ENCODE measurements at places on chromosomes 6 and 20.

DNA sequence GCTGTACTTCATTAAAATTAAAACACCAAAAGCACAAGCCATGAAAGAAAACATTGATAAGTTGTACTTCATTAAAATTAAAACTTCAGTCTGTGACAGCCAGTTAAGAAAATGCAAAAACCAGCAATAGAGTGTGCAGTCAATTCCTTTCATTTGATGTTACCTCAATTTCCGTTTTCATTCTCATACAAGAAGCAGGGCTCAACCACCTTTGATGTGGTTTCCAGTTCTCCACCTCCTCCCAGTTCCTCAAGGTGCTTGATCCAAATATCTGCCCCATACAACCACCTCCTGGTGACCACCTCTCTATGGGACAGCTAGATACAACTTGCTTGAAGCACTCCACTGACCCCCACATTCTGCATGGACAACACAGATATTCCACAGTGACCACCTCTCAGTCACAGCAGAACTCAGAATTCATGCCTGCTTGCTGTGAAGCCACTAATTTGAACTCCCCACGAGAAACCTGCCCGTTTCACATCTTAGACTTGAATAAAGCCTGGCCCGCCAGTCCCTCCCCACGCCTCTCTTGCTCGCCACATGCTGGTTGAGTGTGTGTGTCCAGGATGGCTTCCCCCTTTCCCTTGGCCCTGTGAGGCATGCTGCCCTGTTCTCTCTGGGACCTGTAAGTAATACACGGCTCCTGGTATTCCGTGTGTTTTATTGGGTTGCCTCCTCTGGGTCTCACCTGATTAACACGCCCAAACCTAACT lies 66.1 kb downstream of the FAM50B start:
- no peak for DNase-seq

GRCh38 chr6:44257025-44257752 lies at the start of gene SLC35B2:
Gene SLC35B2 (minus strand): TSS chr6:44257528. CDS start chr6:44257410, 118 bp downstream.
- DNase-seq, result no peak

GRCh38 chr6:106452628-106453027 lies 92.1 kb downstream of the CRYBG1 start:
- no peak for DNase-seq

DNA sequence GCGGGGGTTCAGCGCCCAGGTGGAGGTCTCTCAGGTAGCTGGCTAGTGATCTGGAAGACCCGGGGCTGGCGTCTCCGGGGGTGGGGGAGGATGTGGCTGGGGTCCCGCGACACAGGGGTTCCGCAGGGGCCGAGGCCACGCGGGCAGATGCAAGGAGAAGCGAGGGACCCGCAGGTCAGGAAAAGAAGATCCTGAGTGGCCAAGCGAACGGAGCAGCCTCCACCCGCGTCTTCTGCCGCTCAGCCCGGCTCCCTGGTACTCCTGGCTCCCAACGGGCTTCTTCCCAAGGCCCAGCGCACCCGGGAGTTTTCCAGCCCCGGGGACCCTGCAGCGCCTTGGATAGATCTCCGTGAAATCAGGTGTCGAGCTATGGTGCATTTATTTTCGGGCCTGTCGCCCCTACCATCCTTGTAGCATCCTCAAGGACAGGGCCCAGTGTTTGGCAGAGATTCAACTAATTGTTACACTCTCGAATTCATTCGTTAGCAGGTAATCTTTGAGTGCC lies 682 bp upstream of the CHD6 start:
- DNase-seq, result no peak

DNA sequence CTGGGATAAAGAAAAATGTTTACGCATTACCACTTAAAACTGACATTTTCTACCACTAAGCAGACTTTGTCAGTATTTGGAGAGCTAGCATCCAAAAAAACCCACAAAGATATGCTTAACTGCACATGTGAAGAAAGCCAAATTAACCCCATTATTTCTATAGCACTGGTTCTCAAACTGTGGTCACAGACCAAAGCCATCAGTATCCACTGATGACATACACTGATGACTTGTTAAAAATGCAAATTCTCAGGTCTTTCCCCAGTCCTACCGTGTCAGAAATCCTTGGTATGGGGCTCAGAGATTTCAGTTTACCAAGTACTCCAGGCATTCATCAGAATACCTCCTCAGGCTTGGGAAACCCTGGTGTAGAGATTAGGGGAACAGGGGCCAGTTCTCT lies 230.2 kb downstream of the PTPRK start:
- no peak for DNase-seq
